ENCODE measurements at places on chromosomes 1 and 21. TPM values are rescaled to one million over a fixed set of nuclear protein-coding genes. Genes with fewer than 3 reads are reported as not detected.

The GABRD gene
- not detected for total RNA-seq

The TNFRSF1B gene
- 43.0 TPM for total RNA-seq

The C1orf94 gene
- not detected for total RNA-seq

The FMO3 gene
- 15.6 TPM for total RNA-seq

The RIPPLY3 gene
- total RNA-seq, result not detected

The CFHR2 gene
- total RNA-seq, result not detected

The SNAPIN gene
- total RNA-seq, result 65.5 TPM

The NPHS2 gene
- not detected for total RNA-seq

The TNNI3K gene
- 1.8 TPM for total RNA-seq

The TMEM82 gene
- not detected for total RNA-seq

The VAV3 gene
- under 0.01 TPM for total RNA-seq

The S100B gene
- total RNA-seq, result 0.29 TPM

The BCL2L15 gene
- under 0.01 TPM for total RNA-seq

The RGS5 gene
- total RNA-seq, result 1.6 TPM

The C1orf210 gene
- total RNA-seq, result not detected

The VAMP4 gene
- 21.4 TPM for total RNA-seq

The ERICH3 gene
- total RNA-seq, result not detected

The CSF3R gene
- not detected for total RNA-seq

The ACOT11 gene
- total RNA-seq, result 7.6 TPM

The AKR7A3 gene
- 1.2 TPM for total RNA-seq

The LAMB3 gene
- 42.8 TPM for total RNA-seq

The KRTAP21-2 gene
- not detected for total RNA-seq

The FCRL6 gene
- not detected for total RNA-seq
